H7 (cell line): ENCODE measurements at places on chromosomes 12 and 14. TPM values are rescaled to one million over a fixed set of nuclear protein-coding genes. Genes with fewer than 3 reads are reported as not detected.

The ASCL1 gene
- total RNA-seq = 0.07 TPM in 1 of 2 replicates, not detected in the other

DNA sequence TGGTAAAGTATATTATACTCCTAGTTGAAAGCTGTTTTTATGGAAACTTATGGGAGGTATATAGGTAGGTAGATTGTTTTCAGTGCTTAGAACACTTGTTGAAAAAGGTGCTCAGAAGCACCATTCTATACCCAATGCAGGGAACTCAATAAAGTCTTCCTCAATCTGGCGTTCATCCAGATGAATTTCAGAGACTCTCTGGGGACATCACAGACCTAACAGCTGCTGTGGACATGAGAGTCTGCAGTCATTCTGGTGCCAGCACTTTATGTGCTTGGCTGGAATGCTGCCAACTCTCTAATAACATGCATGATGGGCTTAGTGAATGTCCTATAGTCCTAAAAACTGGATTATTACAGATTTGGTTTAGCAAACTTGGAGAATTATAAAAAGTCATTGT, 115.9 kb downstream of the NTN4 start:
- no peak for DNase-seq

DNA sequence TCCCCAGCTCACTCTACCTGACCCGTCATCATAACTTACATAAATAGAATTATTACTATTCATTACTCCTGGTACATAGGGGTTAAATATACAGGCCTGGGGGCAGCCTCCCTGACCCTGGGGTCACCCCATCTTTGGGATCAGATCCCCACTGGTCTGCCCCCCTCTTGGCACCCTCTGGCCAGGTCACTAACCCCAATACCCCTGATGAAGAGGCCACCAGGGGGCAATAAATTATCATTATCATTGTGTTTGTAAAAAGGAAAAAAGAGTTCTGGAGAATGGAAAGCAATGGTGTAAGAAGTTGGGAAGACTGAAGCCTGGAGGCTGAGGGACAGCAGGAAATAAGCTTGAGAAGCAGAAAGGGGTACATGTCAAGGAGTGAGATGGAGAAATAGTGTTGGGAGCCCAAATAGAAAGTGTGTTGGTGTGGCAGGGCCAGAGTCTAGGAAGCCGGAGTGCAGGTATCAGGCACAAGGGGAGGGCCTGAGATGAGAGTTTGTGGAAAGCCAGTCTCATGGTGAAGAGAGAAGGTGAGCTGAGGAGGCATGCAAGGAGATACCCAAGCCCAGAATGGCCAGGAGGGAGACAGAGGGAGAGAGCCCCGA, 6.1 kb upstream of the AAAS start:
- DNase-seq = no peak

GRCh38 chr12:105189293-105189692, 46.7 kb downstream of the APPL2 start:
- no peak for DNase-seq

The PAH gene
- 0.37 and 0.42 TPM in 2 replicates for total RNA-seq

The GDF3 gene
- total RNA-seq = 144 and 172 TPM in 2 replicates

The ACVRL1 gene
- 0.07 and 0.33 TPM in 2 replicates for total RNA-seq

DNA sequence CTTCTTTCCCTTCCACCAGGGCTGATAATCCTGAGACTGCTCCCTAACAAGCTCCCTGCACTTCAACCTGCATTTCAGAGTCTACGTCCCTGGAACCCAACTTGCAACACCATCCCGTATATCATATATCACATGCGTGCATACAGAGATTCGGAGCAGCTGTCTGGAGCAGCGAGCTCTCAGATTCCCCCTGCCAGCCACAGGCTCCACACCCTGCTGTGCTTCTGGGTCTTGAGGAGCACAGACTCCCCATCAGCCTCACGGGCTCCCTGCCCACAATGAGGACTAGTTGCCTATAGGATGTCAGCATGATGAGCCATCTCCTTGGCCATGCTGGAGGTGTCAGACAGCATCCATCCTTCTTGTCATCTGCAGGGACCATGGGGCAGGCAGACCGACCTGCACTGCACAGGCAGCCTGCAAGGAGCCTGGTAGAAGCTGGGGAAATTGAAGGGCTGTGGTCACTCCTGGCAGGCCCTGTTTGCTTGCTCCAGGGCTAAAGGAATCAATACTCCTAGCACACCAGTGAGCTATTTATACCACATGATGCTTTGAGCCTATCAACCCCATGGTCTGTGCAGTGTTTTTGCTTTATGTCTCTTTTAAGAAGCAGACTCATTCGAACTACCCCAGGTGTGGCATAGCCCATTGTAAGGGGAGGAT, 19.6 kb upstream of the HDAC7 start:
- DNase-seq = no peak

DNA sequence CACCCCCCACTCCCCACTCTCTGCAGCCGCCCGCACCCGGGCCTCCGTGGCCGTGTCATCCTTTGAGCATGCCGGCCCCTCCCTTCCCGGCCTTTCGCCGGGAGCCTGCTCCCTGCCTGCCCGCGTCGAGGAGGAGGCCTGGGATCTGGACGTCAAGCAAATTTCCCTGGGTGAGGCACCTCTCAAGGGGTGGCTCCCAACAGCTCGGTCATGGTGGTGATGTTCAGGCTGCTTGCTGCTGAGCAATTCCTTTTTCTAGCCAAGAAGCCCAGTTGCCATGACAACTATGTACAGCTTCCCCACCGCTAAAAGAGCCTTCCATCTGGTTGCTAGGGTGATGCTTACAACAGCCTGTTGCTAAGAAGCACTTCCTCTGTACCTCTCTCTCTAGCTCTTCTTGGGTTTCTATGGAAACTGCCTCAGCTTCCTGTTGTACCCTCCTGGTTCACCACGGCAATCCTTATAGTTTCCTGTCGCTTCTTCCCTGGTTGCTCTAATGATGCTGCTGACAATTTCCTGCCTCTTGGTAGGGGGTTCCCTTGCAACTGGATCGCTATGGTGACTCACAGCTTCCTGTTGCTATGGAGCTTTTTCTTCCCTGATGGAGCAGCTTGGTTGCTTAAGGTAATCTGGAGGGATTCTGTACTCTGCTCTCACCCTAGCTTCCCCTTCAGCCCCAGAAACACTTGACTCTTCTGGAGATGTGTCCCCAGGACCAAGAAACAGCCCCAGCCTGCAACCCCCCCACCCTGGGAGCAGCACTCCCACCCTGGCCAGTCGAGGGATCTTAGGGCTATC, 11.0 kb downstream of the ZNF219 start:
- peak; percentile 89 for DNase-seq

DNA sequence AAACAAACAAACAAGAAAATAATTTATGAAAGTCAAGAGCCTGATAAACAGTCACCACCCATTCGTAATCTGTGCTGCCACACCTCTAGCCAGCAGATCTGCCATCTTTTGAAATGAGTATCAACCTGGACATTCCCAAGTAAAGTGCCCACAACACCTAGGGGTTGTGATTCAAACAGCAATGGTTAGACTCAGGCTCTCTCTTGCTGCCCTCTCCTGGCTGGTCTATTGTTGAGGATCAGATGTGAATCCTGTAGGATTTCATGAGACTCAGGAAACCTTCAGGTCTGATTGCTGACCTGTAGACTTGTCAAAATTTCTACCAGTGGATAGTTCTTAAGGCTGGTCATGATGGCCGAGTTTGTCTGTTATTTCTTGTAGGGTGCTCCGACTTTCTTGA, 26.8 kb downstream of the DGLUCY start:
- DNase-seq = peak; percentile 83

DNA sequence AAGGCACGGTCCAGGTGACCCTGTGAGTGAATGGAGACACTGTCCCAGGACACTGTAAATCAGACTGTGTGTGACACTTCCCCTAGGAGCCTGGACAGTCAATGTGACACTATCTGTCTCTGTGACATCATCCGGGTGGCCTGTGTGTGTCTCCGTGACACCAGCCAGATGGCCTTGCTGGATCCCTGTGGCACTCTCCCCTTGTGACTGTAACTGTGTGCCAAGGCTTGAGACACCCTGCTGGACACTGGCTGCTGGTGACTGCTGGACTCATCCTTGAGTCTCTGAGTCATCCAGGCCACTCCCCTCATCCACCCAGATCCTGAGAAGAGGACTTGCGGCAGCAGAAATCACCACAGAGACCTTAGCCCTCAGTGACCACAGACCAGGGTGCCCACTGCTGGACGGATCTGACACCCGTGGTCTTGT, 51.6 kb downstream of the MVK start:
- no peak for DNase-seq

GRCh38 chr12:114895081-114895480, 211.1 kb upstream of the TBX3 start:
- no peak for DNase-seq

DNA sequence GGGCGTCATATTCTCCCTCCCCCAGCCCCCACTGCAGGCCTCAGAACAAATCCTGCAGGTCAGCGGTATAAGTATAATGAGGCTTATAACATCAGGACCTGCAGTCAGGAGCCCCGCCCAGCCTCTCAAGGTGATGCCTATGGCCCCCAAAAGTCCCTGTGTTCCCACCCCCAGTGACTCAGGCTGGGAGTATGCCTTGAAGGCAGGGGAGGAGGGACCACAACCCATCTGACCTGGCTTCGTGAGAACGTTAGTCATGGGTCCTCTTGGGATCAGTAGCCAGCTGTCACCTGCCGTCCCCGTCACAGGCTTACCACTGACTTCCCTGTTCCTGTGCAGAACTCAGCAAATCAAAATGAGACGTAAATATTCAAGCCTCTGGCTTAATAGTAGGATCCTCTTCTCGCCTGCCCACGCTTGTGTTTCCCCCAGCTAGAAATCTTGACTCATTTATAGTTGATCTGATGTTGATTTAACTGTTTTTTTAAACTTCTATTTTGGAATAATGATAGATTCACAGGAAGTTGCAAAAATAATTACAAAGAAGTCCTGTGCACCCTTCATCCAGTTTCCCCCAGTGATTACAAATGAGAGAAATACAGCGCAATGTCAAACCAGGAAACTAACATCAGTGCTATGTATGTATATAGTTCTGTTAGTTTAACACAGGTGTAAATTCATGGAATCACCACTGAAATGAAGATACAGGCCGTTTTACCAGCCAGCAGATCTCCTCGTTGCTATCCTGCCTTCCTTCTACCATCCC, 107.5 kb downstream of the ADGRD1 start:
- peak; percentile 30 for DNase-seq

- DNase-seq = peak; percentile 52
Measured at GRCh38 chr14:104596451-104596918, 8.1 kb downstream of the TMEM179 start.
